Neural progenitor cell (in vitro differentiated cells): ENCODE measurements at places on chromosomes 3 and 15.

- DNase-seq, result peak; percentile 84
Measured at GRCh38 chr3:178084938-178085816, 451.1 kb upstream of the KCNMB2 start.

DNA sequence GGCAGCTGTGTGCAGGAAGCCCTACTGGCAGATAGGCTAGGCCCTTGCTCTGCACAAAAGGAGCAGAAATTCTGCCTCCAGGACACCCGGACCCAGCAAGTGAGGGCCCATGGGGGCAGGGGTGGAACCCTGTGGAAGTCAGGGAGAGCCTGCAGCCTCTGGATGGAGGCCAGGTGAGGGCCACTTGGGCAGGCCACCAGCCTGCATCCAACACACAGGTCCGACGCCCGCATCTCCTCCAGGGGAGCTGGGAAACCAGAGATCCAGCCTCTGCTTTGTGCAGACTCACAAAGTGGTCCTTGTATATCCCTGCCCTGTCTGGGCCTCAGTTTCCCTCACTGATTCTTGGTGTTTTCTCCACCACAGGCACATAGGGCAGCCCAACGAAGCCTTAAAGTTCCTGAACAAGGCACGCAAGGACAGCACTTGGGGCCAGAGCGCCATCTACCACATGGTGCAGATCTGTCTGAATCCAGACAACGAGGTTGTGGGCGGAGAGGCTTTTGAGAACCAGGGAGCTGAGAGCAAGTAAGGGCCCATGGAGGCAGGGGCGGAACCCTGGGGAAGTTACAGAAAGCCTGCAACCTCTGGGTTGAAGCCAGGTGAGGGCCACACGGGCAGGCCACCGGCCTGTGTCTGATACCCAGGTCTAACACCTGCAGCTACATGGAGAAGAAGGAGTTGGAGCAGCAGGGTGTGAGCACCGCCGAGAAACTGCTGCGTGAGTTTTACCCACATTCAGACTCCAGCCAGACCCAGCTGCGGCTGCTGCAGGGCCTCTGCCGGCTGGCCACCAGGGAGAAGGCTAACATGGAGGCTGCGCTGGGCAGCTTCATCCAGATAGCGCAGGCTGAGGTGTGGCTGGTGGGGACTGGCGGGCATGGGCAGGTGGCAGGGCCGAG is 16.6 kb downstream of the CSRNP1 start:
- no peak for DNase-seq

- no peak for DNase-seq
Measured at GRCh38 chr3:119541547-119541946, 17.9 kb downstream of the CD80 start.

GRCh38 chr3:71541313-71541712 is 42.2 kb downstream of the FOXP1 start:
- DNase-seq, result no peak

- peak; percentile 82 for DNase-seq
Measured at GRCh38 chr15:77496715-77497109, 76.0 kb downstream of the HMG20A start.

DNA sequence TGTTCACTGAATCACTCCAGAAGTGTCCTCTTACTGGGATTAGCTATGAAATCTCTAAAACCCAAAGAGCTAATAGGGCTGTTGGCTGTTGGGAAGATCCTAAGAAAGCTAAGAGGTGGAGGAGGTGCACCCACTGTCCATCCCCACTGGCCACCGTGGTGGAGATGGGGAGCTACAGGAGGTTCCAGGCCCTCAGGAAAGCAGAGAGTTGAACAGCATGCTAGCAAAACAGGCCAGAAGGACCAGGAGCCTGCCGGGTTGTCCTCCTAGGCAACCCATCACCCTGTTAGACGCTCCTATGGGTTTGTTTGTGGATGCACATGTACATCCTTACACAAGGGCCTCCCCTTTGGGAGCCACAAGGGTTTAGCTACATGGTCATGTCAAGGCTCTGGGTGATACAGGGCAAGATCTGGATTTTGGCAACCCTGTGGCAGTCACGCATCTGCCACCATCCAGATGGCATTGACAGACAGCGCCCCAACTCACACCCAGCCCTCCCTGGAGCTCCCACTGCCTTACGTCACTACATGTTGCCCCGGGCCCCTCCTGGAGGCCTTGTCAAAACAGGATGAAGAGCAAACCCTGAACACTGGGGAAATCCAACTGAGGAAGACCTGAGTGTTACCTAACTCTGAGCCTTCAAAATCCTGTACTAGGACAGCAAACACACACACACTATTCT is 208.1 kb downstream of the SLCO3A1 start:
- DNase-seq, result no peak

DNA sequence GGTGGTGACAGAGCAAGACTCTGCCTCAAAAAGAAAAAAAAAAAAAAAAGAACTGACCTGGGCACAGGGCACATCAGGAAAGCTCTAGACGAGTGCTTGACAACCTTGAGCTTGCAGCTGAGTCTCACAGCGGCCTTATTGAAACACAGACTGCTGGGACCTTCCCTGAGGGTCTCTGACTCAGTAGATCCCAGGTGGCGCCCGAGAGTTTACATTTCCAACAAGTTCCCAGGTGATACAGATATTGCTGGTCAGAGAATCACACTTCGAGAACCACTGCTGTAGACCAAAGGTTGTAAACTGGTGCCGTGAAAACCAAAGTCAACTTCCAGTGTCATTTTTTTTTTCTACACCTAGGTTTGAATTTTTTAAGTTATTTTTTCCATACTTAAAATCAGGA is 573.2 kb upstream of the MDFIC2 start:
- DNase-seq, result no peak

GRCh38 chr3:16548721-16549120 is 35.2 kb upstream of the RFTN1 start:
- no peak for DNase-seq

DNA sequence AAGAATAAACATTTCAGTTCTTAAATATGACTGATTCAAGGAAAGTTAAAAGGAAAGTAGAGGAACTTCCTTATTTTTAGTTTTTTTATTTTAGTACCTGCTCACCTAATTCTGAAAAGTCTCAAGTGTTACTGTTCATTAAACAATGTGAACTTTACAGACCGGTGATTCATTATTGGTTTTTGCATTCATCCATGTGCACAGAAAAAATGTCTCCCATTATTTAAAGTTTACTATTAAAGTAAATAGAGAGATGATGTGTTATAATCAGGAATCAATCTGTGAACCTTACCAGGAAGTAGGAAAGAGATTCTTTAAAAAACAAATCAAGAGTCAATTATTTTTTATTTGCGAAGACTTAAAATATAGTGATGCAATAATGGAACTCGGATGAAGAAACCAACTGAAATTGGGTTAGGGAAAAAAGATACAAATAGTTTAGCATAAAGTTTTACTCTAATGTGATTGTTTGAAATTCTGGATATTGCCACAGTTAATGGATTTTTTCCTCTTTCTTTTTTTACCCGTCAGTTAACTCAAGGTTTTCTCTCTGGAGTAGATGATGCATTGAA is 119.4 kb upstream of the SAMMSON start:
- DNase-seq, result no peak

DNA sequence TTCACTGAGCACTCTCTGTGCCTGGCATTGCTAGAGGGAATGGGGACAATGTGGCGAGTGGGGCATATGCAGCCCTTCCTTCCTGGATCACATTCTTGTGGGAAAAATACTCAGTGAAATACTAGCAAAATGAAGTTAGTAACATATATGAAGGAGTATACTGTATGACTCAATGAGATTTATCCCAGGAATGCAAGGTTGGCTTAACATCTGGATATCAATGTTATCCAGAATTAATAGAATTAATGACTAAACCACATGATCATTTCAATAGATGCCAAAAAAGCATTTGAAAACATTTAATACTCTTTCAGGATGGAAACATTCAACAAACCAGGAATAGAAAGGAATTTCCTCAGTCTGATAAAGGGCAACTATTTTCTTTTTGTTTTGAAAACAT is 27.5 kb downstream of the AMOTL2 start:
- DNase-seq, result no peak

GRCh38 chr3:32454731-32455608 is 47.7 kb downstream of the CMTM6 start:
- DNase-seq, result no peak

DNA sequence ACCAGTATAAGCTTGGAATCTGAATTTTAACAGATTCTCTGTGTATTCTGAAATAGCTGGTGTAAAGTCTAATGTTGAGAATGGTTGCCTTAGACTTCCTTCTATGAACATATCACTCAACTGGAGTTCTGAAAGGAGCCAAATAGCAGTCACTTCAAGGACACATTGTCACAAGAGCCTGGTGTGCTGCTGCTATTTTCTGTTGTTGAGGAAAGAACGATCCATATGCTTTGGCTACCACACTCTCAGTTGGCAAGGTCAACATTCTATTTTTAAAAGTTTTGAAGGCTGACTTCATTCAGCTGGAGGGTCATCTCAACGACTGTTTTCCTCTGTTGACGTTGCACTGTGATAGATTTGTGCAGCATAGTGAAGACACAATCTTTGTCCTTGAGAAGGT is 248.7 kb downstream of the TUSC7 start:
- no peak for DNase-seq

DNA sequence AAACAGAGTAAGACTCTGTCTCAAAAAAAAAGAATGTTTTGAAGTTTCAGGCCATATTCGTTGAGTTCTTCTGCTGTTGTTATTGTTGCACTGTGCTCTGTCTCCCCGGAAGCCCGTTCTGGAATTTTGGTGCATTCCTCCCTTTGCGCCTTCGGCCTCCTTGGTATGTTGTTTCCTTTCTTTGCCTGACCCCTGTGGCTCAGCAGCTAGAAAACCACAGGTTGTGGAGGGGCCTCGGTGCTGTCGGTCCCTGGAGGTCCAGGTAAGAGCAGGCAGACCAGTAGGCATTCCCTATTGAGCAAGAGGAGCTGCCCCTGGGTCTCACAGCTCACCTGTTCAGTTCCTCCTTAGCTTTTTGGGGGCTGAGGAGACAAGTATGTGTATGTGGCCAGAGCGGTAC is 51.0 kb upstream of the DLG1 start:
- DNase-seq, result peak; percentile 61

DNA sequence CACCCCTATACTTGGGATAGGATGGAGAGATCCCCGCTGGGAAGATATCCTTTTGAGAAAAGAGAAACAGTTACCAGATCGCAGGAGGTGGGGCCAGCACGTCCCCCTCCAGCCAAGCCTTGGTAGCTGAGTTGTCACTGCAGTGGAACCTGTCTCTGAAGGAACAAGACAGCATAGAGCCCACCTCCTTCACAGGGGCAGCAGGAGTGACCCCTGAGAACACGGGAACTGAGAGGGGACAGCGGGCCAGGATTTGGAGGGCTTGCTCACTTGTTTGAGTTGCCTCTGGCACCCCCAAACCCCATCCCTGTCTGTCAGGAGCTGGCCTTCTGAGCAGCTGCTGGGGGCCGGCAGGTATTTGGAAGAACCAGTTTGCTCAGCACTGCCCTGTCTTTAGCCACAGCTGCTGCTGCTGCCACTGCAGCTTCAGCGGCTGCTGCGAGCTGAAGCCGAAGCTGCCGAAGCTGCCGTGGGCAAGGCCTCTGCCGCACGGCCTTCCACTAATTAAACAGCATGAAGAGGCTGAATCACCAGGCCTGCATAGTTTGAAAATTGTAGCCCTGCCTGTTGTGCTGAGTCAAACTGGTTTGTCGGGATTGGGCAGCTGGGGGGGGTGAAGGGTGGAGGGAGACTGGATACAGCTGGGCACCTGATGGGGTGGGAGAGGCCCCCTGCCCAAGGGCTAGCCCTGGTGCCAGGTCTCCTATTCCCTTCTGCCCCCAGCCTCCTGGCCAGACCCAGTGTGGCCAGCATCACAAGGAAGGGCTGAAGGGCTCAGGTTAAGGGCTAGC is 4.0 kb downstream of the EPHB3 start:
- DNase-seq, result peak; percentile 64

DNA sequence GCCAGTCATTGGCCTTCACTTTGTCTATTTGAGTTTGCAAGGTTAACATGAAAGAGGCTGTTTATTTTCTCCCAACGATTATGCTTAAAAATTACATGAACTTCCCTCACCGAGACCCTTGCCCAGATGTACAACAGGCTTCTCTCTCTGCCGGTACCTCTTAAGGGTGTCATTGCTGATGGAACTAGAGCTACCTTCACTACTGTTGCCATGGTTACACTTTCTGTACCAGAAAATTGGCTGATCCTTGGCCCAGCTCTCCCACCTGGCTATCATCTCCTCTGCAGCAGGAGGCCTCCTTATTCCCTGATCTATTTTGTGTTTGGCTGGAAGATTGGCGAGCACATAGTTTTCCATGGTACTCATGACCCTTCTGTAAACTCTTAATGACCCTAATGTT is 24.0 kb upstream of the LIPC start:
- peak; percentile 19 for DNase-seq

DNA sequence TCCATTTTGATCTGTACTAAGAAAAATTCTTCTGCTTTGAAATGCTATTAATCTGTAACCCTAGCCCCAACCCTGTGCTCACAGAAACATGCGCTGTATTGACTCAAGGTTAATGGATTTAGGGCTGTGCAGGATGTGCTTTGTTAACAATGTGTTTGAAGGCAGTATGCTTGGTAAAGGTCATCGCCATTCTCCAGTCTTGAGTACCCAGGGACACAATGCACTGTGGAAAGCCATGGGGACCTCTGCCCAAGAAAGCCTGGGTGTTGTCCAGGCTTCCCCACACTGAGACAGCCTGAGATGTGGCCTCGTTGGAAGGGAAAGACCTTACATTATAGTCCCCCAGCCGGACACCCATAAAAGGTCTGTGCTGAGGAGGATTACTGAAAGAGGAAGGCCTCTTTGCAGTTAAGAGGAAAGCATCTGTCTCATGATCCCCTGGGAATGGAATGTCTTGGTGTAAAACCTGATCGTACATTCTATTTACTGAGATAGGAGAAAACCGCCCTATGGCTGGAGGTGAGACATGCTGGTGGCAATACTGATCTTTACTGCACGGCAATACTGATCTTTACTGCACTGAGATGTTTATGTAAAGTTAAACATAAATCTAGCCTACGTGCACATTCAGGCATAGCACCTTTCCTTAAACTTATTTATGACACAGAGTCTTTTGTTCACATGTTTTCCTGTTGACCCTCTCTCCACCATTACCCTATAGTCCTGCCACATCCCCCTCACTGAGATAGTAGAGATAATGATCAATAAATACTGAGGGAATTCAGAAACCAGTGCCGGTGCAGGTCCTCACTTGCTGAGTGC is 6.3 kb downstream of the PIGZ start:
- no peak for DNase-seq
